Upper lobe of right lung (tissue), 1 donor: ENCODE measurements at places on chromosomes 3 and 15.

GRCh38 chr15:94417501-94418293 is 186.3 kb downstream of the MCTP2 start:
- peaks cover 13% of the 10 kb centered on the region for H3K4me1 ChIP-seq
- H3K27ac ChIP-seq: no peak overlapping the region
- H3K36me3 ChIP-seq: no peaks in the 10 kb centered on the region
- no peak overlapping the region for H3K4me3 ChIP-seq
- no peaks in the 10 kb centered on the region for H3K27me3 ChIP-seq

- H3K4me1 ChIP-seq: no peaks in the 10 kb centered on the region
- no peaks in the 10 kb centered on the region for H3K36me3 ChIP-seq
- H3K27ac ChIP-seq: no peak overlapping the region
- H3K4me3 ChIP-seq: no peak overlapping the region
- DNase-seq: no peak
Measured at GRCh38 chr3:81770710-81771109, 9.3 kb upstream of the GBE1 start.

GRCh38 chr15:72117486-72118016 is 399 bp downstream of the MYO9A start:
- no peaks in the 10 kb centered on the region for H3K36me3 ChIP-seq
- peak overlapping the region; percentile 92 for H3K4me3 ChIP-seq
- H3K4me1 ChIP-seq: peaks cover 17% of the 10 kb centered on the region
- H3K27me3 ChIP-seq: no peaks in the 10 kb centered on the region
- DNase-seq: peak; percentile 94

DNA sequence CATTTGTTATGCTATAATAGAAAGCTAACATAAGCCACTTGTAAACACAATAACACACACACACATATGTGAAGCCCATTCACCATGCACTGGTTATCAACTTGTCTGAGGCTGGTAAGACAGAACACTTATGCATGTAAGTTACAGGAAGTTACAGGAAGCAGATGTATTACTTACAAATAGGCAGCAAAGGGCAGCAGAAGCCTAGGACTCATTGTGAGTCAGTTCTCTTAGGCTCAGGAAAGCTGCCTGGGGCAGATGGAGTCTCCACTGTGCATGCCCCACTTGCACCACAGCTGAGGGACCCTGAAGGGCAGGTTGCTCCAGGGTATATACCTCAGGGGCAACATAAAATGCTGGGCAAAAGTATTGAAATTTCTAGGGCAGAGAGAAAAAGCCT is 748.8 kb upstream of the CCDC54 start:
- no peaks in the 10 kb centered on the region for H3K27me3 ChIP-seq
- no peak overlapping the region for H3K27ac ChIP-seq
- no peak overlapping the region for H3K4me3 ChIP-seq
- H3K4me1 ChIP-seq: no peaks in the 10 kb centered on the region
- no peak for DNase-seq

GRCh38 chr15:96121086-96121920 is 209.2 kb upstream of the NR2F2 start:
- no peaks in the 10 kb centered on the region for H3K4me1 ChIP-seq
- no peak overlapping the region for H3K27ac ChIP-seq
- no peaks in the 10 kb centered on the region for H3K36me3 ChIP-seq
- no peak overlapping the region for H3K4me3 ChIP-seq
- no peaks in the 10 kb centered on the region for H3K27me3 ChIP-seq

- H3K4me3 ChIP-seq: no peak overlapping the region
- H3K27me3 ChIP-seq: no peaks in the 10 kb centered on the region
- H3K4me1 ChIP-seq: no peaks in the 10 kb centered on the region
- H3K36me3 ChIP-seq: peaks cover 68% of the 10 kb centered on the region
- H3K27ac ChIP-seq: no peak overlapping the region
- no peak for DNase-seq
Measured at GRCh38 chr3:56616478-56617006, 59.6 kb downstream of the CCDC66 start.

DNA sequence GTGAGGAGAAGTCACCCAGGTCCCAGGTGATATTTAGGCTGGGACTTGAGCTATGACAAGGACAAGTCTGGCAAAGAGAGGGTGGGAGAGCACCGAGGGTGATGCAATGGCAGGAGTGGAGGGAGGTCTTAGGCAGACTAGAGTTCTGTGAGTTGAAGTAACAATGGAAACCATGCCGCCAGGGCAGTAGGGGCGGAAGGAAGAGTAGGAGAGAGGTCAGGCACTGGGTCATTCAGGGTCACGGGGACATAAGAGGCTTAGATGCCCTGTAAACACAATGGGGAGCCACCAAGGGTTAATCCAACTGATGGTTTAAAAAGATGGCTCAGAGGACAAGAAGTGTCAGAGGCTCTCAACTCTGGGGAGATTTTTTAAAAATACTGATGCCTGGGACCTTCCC is 199.7 kb upstream of the LRTM1 start:
- H3K4me3 ChIP-seq: no peak overlapping the region
- no peak for DNase-seq
- no peaks in the 10 kb centered on the region for H3K4me1 ChIP-seq
- H3K27ac ChIP-seq: no peak overlapping the region
- H3K27me3 ChIP-seq: no peaks in the 10 kb centered on the region
- H3K36me3 ChIP-seq: no peaks in the 10 kb centered on the region

DNA sequence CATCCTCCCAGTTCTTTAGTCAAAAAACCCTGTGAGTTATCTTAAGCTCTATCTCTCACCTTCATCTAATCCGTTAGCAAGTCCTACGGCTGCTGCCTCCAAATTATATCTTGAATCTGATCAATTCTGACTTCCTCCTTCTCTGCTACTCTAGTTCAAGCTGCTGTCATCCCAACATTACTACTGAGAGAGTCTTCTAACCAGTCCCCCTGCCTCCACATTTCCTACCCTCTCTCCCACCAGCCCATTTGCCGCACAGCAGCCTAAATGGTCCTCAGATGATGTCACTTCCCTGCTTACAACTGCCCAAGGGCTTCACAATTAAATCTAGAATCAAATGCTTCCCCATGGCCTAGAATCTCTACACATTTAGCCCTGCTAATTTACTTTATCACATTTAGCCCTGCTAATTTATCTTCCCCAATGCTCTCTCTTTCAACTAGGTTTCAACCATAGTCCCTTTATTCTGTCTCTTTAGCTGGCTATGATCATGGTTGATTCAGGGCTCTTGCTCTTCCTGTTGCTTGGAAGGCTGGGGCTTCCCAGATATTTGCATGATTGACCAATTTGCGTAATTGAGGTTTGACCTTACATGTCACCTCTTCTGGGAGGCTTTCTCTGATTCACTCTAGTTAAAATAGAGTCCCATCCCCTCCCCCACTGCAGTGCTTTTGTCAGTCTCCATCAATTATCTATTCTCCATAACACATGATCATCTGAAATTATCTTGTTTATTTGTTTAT is 11.0 kb upstream of the ARL14 start:
- H3K4me1 ChIP-seq: no peaks in the 10 kb centered on the region
- DNase-seq: no peak
- H3K27me3 ChIP-seq: no peaks in the 10 kb centered on the region
- no peaks in the 10 kb centered on the region for H3K36me3 ChIP-seq

- no peaks in the 10 kb centered on the region for H3K4me1 ChIP-seq
- no peak overlapping the region for H3K27ac ChIP-seq
- no peak for DNase-seq
- H3K27me3 ChIP-seq: no peaks in the 10 kb centered on the region
- H3K4me3 ChIP-seq: no peak overlapping the region
Measured at GRCh38 chr3:129812589-129812988, 80.9 kb downstream of the TMCC1 start.

- no peak for DNase-seq
- no peak overlapping the region for H3K27ac ChIP-seq
- no peaks in the 10 kb centered on the region for H3K36me3 ChIP-seq
- no peak overlapping the region for H3K4me3 ChIP-seq
- H3K27me3 ChIP-seq: no peaks in the 10 kb centered on the region
- H3K4me1 ChIP-seq: no peaks in the 10 kb centered on the region
Measured at GRCh38 chr3:43034200-43034599, 55.1 kb downstream of the GASK1A start.

DNA sequence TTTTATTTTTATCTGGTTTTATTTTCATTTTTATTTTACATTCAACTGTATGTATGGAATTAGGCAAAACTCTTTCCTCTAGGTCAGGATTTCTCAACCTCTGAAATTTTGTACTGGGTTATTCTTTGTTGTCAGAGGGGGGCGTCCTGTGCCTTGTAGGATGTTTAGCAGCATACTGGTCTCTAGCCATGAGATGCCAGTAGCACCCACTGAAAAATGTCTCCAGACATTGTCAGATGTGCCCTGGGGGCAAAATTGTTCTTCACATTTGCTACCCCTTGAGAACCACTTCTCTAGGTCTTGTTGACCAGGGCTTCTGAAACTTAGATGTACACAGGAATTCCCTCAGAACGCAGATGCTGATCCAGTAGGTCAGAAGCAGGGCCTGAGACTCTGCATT is 5.4 kb downstream of the CHRNA5 start:
- no peak overlapping the region for H3K4me3 ChIP-seq
- no peaks in the 10 kb centered on the region for H3K4me1 ChIP-seq
- no peaks in the 10 kb centered on the region for H3K36me3 ChIP-seq
- no peak for DNase-seq
- no peak overlapping the region for H3K27ac ChIP-seq
- peaks cover 16% of the 10 kb centered on the region for H3K27me3 ChIP-seq

GRCh38 chr3:169744366-169745054 is 20.4 kb downstream of the TERC start:
- H3K27me3 ChIP-seq: peaks cover 8% of the 10 kb centered on the region
- H3K36me3 ChIP-seq: no peaks in the 10 kb centered on the region
- no peaks in the 10 kb centered on the region for H3K4me1 ChIP-seq

- H3K27me3 ChIP-seq: peaks cover 6% of the 10 kb centered on the region
- H3K4me3 ChIP-seq: no peak overlapping the region
- H3K4me1 ChIP-seq: no peaks in the 10 kb centered on the region
Measured at GRCh38 chr3:134807189-134807588, 12.1 kb downstream of the EPHB1 start.

DNA sequence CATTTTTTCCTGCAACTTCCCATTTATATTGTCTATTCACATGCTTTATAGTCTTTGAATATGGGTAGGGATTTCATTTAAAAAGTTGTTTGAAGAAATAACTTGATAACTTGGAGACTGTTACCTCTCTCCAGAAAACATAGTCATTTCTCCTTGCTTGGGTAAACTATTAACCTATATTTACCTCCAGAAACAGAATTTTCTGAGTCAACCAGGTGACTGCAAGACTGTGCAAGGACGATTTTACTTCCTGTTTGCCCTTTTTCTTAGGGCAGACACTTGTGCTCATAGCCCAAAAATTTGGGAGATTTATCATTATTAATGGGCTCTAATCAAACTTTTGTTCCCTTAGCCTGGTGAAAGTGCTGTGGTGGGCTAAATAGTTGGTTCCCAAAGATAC is 14.3 kb upstream of the MOBP start:
- no peak overlapping the region for H3K4me3 ChIP-seq
- H3K4me1 ChIP-seq: no peaks in the 10 kb centered on the region
- DNase-seq: no peak

- no peak overlapping the region for H3K4me3 ChIP-seq
- no peaks in the 10 kb centered on the region for H3K4me1 ChIP-seq
- H3K36me3 ChIP-seq: no peaks in the 10 kb centered on the region
- H3K27me3 ChIP-seq: no peaks in the 10 kb centered on the region
- no peak for DNase-seq
Measured at GRCh38 chr15:58571491-58571890, 139.7 kb downstream of the LIPC start.

GRCh38 chr15:93649691-93650235 is 560.8 kb upstream of the RGMA start:
- DNase-seq: no peak
- H3K4me3 ChIP-seq: no peak overlapping the region
- no peaks in the 10 kb centered on the region for H3K36me3 ChIP-seq
- no peaks in the 10 kb centered on the region for H3K27me3 ChIP-seq

DNA sequence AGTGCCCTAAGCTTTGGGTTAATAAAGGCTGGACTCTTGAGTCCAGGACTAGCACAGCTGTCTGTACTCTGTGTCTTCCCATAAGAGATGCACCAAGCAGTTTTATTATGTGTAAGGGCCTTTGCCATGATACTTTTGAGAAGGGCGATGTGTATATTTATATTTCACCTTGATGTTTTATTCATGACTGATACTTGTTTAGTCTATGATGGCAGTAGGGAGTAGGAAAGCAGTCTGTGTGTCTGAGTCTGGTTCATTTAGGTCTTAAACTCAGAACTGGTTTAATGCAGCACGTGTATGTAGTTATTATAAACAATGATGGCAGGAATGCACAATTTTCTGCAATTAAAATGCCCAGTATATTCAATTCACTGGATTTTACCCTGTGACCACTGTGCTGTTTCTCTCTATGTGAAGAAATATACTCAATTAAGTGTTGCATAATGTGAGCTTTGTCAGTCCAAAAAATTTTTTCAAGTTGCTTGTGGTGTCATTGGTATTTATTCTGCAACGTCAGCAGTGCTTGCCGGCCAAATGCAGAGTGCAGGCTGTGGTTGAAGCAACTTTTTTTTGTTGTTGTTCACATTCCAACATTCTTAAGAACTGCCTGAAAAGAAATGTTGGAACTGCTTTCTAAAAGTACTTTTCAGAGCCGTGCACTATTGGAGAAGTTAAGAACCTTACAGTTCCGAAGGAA is 423.7 kb upstream of the SEMA6D start:
- DNase-seq: peak; percentile 74
- peak overlapping the region; percentile 1 for H3K27ac ChIP-seq
- H3K4me1 ChIP-seq: peaks cover 16% of the 10 kb centered on the region
- no peaks in the 10 kb centered on the region for H3K27me3 ChIP-seq
- no peak overlapping the region for H3K4me3 ChIP-seq

GRCh38 chr15:93707751-93708150 is 523.6 kb upstream of the MCTP2 start:
- DNase-seq: no peak
- H3K4me1 ChIP-seq: no peaks in the 10 kb centered on the region
- H3K4me3 ChIP-seq: no peak overlapping the region
- no peak overlapping the region for H3K27ac ChIP-seq
- no peaks in the 10 kb centered on the region for H3K36me3 ChIP-seq
- no peaks in the 10 kb centered on the region for H3K27me3 ChIP-seq

DNA sequence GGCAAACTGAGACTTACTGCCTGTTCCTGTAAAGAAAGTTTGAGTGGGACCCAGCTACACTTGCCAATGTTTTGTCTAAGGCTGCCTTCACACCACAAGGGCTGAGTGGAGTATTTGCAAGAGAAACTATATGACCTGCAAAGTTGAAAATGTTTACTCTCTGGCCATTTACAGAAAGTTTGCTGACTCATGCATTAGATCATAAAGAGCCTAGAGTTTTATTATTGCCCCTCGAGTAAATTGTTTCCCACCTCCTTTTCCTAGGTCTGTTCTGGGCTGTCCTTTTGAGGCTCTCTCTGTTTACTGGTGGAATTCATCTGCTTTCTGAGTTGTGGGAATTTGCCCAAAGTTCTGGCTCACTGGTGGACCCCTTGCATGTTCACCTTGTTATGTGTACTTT is 6.7 kb upstream of the PROK2 start:
- no peak overlapping the region for H3K4me3 ChIP-seq
- no peak overlapping the region for H3K27ac ChIP-seq
- H3K36me3 ChIP-seq: no peaks in the 10 kb centered on the region
- H3K4me1 ChIP-seq: no peaks in the 10 kb centered on the region
- H3K27me3 ChIP-seq: peaks cover 7% of the 10 kb centered on the region

GRCh38 chr3:81105789-81106488 is 655.5 kb downstream of the GBE1 start:
- no peaks in the 10 kb centered on the region for H3K27me3 ChIP-seq
- no peaks in the 10 kb centered on the region for H3K36me3 ChIP-seq
- H3K4me1 ChIP-seq: no peaks in the 10 kb centered on the region
- no peak overlapping the region for H3K4me3 ChIP-seq
- DNase-seq: no peak
- no peak overlapping the region for H3K27ac ChIP-seq

GRCh38 chr15:59918994-59919951 is 84.8 kb upstream of the FOXB1 start:
- H3K27me3 ChIP-seq: peaks cover 13% of the 10 kb centered on the region
- H3K4me1 ChIP-seq: no peaks in the 10 kb centered on the region
- H3K36me3 ChIP-seq: no peaks in the 10 kb centered on the region
- H3K4me3 ChIP-seq: no peak overlapping the region
- H3K27ac ChIP-seq: no peak overlapping the region
